Activated T-cell treated with anti-CD3 and anti-CD28 coated beads, Interleukin-2, amount 50 U/mL, for 72 hours (primary cell): ENCODE measurements at places on chromosomes 6 and 20.
A peak's percentile ranks its signal among the peaks of the same experiment; 100 is the strongest.

DNA sequence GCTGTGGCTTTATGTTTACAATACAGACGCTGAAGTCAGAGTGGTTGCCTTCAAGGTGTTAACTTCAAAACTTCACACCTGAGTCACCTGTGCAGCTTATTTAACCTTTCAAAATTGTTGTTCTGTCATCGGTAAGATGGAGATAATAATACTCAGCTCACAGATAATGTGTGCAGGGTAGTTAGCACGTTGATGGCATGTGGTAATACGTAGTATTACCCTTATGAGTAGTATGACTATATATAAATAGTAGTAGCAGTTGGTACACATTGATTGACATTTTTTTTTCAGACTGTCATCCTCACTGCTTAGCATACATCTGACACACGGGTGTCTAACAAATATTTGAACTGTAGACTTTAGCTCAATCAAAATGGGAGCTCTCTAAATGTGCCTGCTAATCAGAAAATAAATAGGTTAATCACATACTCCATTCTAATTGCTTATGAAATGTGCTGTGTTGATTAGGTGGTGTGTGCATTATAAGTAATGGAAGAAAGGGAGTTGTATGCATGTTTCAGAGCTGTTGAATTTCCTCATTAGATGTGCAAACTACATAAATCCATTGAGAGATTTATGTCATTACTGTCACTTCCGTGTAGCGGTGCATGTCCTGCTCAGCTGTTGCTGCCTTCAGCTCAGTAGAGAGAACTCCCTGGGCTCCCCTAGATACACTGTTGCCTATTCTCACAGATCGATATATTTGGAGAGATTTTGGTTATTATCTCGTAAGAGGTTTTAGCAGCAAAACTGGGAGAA lies 11.2 kb upstream of the MROH8 start:
- DNase-seq: no peak

DNA sequence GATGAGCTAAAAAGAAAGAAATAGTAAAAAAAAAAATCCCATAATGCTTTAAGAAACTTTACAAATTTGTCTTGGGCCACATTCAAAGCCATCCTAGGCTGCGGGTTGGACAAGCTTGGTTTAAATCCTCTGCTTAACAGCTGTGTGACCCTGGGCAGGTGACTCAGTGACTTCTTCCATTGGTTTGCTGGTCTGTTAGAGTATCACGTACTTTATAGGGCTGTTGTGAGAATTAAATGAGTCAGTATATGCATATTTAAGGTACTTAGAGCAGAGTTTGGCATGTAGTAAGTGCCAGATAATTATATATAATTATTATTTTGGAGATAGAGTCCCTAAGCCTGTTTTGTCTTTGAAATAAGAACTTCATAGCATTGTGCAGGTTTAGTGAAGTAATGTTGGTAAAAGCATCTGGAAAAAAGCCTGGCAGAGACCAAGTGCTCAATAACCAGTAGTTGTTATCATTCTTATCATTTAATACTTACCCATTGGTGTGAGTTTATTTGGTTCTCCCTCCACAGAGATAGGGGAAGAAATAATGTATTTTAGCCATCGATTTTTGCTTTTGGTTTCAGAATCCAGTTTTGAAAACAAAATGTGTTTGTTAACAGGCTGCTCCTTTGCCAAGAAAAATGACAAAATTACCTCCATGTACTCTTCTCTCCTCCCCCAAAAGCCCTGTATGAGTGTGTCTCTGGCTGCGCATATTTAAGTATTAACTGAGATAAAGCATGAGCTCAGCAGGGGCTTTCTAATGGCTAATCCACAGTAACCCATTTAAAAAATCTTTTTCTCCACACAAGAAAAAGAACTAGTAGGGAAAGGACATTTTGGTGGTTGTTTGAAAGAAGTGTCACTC lies 67.2 kb downstream of the FOXO3 start:
- DNase-seq: peak; percentile 26

DNA sequence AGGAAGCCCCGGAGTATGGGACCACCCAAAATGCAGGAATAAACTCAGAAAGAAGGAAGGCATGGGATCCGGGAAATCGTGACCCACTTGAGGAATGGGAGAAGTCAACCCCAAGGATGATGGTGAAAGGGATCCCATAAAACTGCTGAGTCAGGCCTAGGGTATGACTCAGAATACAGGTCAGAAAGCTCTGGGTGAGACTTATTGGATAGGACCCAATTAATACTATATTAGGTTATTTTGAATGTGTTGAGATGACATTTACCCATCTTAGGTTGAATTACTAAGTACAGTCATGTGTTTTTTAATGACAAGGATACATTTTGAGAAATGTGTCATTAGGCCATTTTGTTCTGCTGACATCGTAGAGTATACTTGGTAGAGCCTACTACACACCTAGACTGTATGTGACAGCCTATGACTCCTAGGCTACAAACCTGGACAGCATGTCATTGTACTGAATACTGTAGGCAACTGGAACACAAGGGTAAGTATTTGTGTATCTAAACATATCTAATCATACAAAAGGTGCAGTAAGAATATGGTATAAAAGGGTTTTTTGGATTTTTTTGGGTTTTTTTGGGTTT lies 17.1 kb upstream of the HIVEP1 start:
- DNase-seq: no peak

DNA sequence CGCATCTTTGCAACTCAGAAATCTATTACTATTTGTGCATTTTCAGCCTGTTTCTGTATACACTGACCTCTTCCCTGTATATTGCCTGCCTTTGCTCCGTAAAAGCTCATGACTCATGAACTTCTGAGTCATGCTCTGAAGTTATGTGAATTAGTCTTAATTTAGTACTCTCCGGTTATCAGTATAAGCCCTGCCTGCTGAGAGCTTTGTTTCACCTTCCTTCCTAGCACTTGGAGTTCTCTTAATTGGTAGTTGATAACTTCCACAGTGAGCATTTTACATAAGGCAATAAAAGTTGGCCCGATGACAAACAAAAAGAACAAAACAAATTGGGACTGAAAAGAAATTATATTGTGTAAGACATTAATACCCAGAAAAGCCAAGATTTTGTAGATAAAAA lies 231.4 kb downstream of the GJA1 start:
- no peak for DNase-seq

GRCh38 chr20:18390201-18390600 lies 76.6 kb downstream of the DZANK1 start:
- no peak for DNase-seq

GRCh38 chr6:14705841-14706377 lies 540.0 kb upstream of the JARID2 start:
- no peak for DNase-seq

DNA sequence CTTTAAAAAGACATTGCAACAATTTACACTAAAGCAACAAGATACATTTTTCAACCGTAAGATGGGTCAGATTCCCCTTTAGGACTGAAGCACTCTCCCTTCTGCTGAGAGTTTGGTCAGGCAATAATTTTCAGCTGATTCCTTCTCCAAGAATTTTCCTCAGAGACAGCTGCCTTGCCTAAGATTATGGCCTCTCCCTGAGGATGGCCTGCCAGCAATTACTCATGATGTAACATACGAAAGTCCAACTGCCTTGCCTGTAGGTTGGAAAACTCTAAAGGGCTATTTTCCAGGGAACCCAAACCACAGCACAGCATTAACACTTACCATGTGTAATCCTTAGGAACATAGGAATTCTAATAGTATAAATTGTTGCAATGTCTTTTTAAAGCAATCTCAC lies 229.1 kb upstream of the FLRT3 start:
- no peak for DNase-seq

- DNase-seq: no peak
Observed at GRCh38 chr20:50291254-50292078, 100.8 kb downstream of the CEBPB start.
